ENCODE measurements at places on chromosomes 12 and 14.
A peak's percentile ranks its signal among the peaks of the same experiment; 100 is the strongest.

DNA sequence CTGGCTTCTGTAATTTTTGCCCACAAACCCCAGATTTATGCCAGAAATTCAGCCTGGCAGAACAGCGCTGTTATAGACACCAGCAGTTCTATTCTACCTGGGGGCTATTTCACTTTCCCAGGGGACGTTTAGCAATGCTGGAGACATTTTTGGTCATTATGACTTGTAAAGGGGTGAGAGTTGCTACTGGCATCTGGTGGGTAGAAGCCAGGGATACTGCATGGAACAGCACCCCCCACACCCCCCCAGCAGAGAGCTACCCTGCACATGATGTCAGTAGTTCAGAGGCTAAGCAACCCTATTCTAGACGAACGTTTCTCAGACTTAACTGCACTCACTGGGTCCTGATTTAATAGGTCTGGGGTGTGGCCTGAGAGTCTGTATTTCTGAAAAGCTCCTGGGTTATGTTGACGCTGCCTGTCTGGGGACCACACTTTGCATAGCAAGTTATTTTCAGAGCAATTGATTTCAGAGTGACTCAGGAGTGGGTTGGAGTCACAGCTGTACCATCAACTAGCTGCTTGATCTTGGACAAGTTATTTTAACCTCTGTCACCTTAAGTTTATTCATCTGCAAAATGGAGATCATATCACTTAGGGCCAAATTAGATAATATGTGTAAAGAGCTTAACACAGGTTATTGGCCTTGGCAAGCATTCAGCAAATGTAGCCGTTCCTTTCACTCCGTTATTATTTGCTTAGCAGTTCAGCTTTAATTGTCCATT, 48.5 kb downstream of the CHST11 start:
- DNase-seq: no peak

DNA sequence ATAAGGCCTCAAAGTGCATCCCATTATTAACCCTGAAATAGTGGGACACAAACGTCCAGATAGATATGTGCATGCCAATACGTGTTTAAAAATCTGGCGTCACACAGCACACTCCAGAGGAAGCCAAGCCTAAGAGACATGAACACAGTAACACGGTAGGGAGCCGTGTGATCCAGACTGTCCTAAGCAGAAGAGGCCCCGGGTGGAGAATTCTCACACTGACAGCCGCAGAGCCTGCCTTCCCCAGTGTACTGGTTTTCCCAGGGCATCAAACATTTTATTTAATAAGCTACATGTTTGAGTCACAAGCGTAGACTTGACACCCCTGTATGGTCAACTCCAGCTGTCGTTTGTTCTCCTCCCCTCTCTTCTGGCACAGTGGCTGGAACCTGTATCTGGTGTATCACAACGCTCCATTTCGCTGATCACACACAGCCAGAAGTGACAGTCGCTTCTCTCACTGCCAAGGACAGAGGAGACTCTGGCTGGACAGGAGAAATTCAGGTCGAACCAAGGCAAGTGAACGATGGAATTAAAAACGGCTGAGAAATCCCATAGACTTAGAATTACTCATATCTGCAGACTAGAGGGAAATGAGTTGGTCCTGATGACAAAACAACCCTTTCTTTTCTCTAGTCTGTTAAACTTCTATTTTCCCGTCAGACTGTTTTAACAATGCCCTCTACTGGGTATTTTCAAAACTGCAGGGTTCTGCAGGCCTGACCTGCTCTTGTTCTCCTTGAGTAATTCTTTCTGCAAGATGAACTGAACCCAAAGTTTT, 359.9 kb downstream of the RGS6 start:
- DNase-seq: no peak

DNA sequence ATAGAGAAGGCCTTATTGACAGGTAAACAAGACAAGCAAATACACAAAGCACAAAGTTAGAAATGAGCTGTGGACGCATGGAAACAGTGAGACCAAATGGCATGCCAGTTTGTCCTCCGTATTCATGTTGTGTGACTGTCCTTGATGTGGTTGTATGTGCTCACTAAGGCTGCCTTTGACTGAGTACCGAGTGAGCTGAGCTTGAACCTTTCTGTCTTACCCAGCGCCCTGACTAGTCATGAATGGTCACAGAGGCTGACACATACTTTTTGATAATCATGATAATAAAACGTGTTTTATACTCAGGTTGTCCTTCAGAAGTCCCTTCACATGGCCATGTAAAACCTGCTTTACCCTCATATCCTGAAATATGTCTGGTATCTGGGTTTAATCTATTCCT, 553 bp upstream of the CATSPERB start:
- no peak for DNase-seq

GRCh38 chr14:89382901-89383845, 33.9 kb downstream of the FOXN3 start:
- no peak for DNase-seq

DNA sequence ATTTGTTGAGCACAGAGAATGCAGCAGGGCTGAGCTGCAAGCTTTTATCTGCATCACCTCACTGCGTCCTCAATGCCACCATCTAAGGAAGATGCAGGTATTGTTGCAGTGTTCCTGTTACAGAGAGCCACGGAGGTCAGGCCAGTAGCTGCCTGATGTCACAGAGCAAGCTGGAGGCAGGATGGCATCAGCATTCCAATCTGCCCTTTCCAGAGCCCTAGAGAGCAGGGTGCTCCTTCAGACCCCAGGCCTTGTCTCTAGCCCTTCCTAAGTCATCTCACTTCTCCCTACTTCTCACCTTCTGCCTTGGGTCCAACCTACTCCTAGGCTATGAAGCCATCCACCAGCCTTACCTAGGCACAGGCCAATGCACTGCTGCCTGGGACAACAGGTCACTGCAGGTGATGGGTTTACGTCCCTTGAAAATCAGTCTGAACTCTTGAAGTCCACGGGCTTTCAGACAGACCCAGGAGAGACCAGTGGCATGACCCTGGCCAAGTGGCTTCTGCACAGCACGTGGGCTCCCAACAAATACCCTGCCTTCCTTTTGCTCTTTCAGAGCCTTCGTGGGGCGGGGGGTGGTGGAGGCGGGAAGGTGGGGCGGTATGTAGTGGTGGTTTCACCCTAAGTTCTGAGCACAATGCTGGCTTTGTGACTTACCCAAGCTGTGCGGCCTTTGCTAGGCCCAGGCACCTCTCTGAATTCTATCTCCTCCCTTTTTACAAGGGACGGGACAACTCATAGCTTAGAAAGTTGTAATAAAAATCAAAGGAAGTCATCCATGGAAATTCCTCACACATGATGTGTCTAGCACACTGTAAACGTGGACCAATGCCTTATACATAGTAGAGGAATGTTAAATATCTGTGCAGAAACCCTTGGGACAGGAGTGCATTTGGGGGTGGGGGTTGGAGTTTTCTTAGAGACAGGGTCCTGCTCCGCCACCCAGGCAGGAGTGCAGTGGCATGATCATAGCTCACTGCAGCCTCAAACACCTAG, 136.0 kb downstream of the KSR2 start:
- no peak for DNase-seq

GRCh38 chr12:47949441-47950341, 13.7 kb upstream of the TMEM106C start:
- peak; percentile 91 for DNase-seq

DNA sequence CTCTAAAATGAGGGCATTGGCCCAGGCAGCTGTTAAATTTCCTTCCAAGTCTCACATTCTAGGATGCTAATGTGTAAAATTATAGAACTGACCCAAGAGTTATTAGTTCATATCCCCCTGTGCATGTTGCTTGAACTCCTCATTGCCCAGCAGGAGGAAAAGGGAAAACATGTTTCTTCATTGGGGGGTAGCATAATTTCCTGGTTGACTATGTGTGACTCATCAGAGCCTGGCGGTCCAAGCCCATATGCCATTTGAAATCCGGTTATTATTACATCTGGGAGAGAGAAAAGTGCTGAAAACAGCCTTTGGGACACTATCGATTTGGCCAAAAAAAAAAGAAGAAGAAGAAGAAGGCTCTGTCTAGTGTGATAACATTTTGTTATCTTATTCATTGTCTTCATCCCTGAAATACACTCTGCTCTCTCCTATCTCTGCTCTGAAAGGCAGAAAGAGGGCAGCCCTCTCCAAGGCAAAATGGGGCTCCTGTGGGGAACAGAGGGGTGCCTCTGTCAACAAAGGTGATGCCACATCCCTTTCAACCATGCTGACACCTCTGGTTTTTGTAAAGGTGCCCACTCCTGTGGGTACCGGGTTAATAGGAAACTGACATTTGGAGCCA, 114.2 kb downstream of the DAD1 start:
- DNase-seq: no peak

GRCh38 chr12:106235770-106236169, 12.1 kb downstream of the CKAP4 start:
- no peak for DNase-seq

GRCh38 chr12:18899678-18900317, 161.9 kb downstream of the CAPZA3 start:
- no peak for DNase-seq

DNA sequence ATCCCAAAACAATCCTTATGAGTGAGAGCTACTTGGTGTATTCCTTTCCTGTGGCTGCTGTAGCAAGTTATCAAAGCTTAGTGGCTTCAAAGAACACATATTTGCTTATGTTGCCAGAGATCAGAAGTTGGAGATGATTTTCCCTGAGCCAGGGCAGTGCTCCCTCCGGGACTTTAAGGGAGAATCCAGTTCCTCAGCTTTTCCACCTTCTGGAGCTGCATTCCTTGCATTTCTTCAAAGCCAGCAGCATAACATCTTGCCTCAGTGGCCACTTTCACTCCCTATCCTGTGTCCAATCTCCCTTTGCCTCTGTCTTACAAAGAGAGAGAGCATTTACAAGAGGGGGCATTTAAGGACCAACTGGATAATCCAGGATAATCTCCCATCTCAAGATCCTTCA, 33.7 kb downstream of the P2RX7 start:
- no peak for DNase-seq

- DNase-seq: no peak
Measured at GRCh38 chr14:105039458-105040205, 18.7 kb upstream of the CDCA4 start.

- DNase-seq: peak; percentile 74
Measured at GRCh38 chr12:3199551-3200031, 122.4 kb downstream of the TSPAN9 start.

- DNase-seq: no peak
Measured at GRCh38 chr12:112503512-112503911, 84.8 kb downstream of the PTPN11 start.

GRCh38 chr12:32896432-32897280, at the start of gene PKP2:
Gene PKP2 (minus strand): TSS chr12:32896777. CDS start chr12:32896731, 46 bp downstream.
- DNase-seq: no peak

- DNase-seq: no peak
Measured at GRCh38 chr14:95681153-95681552, 5.1 kb upstream of the TCL1B start.

GRCh38 chr12:83198291-83199015, 511.7 kb downstream of the TMTC2 start:
- no peak for DNase-seq

DNA sequence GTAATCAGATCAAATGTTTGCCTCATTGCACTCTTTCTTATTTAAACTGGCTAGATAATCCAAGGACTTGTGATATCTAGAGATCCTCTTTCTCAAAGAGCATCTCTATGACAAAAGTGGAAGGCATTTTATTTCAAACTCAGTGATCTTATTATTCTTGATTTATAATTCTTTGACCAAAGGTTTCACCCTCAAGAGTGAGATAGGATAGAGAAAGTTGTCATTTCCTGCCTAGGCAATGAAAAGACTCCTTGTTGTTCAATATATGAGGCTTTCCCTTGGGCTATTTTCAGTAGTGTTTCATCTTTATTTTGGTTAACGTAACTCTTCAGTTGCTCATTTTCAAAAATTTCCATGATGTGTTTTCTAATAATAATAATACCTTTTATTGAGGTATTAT, 18.0 kb upstream of the INSM2 start:
- no peak for DNase-seq

DNA sequence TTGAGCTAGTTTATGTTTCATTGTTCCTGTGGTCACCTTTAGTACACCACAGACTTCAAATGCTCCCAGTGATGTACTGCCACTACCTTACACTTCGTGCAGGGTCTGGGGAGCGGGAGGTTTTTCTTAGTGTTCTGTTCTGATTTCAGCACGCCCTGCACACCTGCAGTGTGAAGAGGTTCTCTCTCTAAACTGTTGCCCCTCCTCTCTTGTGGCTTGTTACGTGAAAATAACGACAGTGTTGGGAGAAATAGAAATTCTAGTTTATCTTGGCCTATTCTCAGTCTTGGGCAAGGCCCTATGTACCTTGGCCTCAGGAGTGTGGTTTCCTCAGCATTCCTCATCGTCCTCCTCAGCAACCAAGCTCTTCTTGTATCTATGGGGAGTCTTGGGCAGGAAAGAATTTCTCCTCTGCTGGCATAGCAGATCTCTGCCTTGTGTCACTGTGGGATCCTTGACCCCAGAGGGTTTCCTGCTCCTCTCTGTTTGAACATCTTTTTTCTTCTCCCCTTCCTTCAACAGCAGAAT, 48.6 kb downstream of the EIF2S3B start:
- DNase-seq: no peak
